ENCODE measurements at places on chromosomes 5 and 9.

DNA sequence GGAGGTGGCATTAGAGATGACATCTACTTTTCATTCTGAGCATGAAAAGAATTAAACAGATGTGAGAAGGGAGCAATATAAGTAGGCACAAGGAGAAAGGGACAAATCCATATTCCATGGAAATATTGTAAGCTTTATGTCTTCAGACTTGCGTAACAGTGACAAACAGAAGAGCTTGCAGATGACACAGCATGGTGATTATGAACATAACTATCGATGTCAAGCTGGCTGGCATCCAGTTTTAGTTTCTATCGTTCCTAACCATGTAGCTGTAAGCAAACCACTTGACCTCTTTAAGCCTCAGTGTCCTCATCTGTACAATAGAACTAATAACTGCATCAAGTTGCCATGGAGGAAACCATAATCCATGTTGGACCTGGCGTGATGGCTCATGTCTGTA, 246.7 kb upstream of the ADRA1B start:
- no peak for DNase-seq

DNA sequence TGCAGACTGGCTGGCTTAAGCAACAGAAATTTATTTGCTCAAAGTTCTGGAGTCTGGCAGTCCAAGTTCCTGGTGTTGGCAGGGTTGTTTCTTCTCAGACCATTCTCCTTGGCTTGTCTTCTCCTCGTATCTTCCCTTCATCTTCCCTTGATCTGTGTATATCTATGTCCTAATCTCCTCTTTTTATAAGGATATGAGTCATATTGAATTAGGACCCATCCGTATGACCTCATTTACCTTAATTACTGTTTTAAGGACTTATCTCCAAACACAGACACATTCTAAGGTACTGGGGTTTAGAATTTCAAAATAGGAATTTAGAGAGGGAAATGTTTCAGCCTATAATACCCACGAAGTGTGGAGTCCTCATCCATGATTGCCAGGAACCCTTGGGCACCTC, 13.1 kb upstream of the LPAR1 start:
- no peak for DNase-seq

GRCh38 chr5:136201870-136202269, 8.9 kb upstream of the SMIM32 start:
- no peak for DNase-seq

DNA sequence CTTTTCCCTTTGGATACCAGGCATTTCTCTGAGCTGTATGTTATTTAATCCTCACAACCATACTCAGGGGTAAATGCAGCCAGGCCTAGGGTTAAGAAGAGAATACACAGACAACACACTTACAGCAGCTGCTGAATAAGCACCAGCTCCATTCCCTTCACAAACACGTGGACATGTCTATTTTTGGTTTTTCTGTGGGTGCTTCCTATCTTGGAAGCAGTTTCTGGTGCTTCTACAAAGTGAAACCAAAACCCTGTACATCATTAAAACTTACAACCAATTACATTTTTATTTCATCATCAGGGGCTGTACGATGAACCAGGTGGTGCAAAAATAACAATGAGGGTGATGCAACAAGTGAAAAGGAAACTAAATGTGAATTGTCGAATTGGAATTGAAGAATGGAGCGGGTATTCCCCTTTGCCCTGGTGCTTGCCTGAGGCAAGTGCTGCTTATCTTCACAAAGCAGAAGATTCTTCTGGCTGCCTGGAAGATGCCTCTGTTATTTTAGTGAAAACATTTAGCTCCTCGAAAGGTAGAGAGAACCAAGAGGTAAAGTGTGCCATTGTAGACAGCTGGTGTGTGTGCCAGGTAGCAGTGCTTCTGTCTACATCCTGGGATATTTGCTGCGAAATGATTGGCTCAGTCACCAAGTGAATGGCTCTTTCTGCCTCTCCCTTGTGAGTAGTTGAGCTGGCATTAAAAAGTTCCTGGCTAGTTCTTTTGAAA, 18.6 kb upstream of the IFNB1 start:
- DNase-seq: no peak

DNA sequence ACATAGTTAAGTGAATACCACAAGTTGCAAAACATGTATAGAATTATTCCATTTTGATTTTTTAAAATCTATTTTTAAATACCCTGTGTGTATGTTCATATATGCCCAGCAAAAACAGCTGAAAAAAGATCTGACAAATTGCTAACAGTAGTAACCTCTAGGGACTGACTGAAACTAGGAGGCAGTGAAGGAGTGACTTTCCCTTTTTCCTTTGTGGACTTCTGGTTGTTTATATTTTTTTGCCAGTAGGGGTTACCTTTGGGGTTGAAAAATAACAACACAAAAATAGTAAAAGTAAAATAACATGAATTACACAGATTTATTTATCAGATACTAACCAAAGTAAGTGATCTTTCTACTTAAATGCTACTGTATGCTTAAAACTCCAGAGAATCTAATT, 2.9 kb downstream of the MEGF9 start:
- no peak for DNase-seq

DNA sequence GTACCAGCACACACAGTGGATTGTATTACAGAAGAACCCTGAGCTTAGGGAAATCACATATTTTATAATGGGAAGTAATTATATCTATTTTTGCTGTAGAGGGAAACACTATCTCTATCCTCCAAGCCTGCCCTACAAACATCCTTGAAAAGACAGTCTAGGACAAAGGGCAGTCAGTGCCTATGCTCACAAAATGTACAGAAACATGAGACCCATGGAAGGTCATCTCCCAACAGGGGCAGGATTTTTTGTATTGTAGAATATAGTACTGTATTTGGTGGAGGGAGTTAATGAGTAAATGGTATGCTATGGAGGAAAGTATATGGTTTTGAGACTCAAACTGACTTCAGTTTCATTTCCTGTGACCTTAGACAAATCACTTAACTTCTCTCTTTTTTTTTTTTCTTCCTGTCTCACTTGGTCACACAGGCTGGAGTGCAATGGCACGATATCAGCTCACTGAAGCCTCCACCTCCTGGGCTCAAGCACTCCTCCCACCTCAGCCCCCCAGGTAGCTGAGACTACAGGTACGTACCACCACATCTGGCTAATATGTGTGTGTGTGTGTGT, 5.8 kb upstream of the RAB14 start:
- DNase-seq: no peak

DNA sequence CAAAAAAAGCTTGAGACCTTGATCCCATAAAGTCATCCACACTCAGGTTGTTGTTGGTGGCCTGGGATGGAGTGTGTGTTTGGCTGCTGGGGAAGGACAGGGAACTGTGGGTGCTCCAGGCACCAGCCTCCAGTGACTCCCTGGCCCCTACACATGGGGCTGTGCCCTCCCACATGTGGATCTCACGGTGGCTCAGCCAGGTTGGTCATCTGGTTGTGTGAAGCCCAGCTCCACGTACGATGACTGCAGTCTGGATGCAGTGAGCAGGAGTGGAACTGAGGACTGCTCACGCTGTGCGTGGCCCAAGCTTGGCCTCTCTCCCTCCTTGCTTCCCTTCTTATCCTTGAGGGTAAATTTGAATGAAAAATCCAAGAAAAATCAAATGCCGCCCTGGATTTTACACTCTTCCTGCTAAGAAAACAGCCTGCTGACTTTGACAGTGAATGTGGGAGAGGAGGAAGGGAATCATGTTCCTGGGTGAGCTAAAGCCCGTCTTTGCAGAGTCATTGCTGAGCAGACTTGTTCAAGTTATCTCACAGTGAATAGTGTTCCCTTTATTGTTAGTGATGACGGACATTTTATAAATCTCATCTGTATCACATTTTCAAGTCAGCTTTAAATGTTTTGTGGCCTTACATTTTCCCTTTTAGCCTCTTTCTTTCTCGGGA, 65.1 kb upstream of the CACNA1B start:
- no peak for DNase-seq

GRCh38 chr9:89690334-89690912, 85.6 kb downstream of the GADD45G start:
- no peak for DNase-seq

GRCh38 chr9:131273146-131273855, 3.0 kb downstream of the FAM78A start:
- no peak for DNase-seq

DNA sequence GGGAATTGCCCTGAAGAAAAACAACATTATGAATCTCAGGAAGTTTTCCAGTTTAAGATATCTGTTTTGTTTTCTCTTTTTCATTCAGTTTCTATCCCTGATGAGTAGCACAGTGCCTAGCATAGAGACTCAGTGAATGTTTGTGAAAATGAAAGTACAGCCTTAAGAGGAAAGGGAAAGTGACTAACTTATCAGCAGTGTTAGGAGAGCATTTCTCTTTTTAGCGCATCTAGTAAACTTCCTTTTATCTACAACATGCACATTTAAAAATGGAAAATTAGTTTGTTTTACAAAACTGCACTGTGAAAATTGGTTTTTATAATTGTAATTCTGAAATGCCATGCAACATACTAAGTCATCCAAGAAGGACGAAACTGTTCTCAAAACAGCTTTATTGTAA, 110.8 kb downstream of the SMARCA2 start:
- DNase-seq: no peak

DNA sequence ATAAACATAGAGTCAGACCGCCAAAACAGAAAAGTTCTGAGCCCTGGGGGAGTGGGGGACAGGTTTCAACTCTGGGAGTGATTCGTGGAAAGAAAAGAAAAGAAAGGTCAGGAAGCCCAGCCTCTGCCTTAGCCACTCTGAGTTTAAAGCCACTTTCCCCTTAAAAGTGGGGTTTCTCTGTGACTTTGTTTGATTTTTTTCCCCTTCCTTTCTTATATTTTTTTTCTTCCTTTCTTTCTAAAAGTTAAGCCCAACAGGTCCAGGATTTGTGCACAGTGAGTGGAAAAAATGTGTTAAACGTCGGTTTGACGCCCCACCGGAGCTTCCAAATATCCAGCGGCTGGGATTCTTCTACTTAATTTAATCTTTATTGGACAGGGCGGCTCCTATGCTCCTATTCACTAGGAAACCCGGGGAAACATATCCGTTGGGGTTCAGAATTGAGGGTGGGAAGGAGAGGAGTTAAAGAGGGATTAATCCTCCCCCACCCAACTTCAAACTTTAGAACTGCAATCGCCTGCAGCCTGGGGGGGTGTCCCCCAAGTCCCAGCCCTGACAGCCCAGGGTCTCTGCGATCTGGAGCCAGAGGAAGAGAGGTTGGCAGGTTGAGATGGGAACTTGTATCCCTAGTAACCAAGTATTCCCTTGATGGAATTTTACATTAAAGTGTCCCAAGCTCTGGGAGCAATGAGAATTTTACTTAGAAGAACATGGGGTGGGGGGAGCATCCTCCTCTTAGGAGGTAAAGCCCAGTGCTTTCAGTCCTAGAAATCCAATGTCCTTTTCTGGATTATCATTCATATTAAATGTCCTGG, 6.3 kb downstream of the NR2F1-AS1 start:
- no peak for DNase-seq

- no peak for DNase-seq
These were observed 617.2 kb downstream of the NR2F1-AS1 start for GRCh38 chr5:92963800-92964199.

GRCh38 chr5:132300577-132301343, 6.6 kb downstream of the SLC22A4 start:
- no peak for DNase-seq

GRCh38 chr5:172939071-172939470, 20.2 kb upstream of the RPL26L1 start:
- peak; percentile 34 for DNase-seq

- DNase-seq: peak; percentile 11
These were observed 29.0 kb upstream of the ANKRD33B start for GRCh38 chr5:10534561-10535530.

DNA sequence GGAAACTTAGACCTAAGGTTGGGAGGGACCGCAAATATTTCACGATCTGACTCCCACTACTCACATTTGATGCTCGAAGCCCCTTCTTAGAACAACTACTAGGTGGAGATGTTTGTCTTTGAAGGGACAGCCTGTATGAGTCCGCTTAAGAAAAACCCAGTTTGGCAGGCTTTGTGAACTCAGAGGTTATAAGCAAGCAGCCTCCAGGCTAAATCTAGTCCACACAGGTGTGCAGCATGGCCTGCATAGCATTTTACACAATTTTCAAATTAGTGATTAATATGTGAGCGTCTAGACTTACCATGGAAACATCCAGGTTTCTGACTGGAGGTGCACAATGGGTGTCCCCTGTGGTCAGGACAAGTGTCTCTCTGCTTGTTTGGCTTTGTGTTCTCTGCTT, 127.1 kb downstream of the KIF4B start:
- DNase-seq: no peak

DNA sequence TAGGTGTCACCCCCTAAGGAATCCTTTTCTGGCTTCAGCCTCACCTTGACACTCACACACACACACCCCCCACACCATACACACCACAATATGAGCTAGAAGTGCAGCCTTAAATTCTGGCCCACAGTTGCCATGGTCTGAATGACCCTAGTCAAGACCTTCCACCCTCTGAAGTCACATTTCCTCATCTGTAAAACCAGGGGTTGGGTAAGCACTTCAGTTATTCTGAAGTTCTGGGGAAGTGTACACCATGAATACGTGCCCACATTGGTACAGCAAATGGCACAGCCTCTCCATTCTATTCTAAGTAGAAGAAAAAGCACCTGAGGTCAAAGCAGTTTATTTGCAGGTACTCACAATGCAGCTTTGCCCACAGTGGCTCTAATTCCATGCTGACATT, 372.8 kb upstream of the KLF4 start:
- no peak for DNase-seq

GRCh38 chr5:76606701-76607100, 16.5 kb downstream of the F2RL2 start:
- no peak for DNase-seq

GRCh38 chr9:131622523-131622922, 77.2 kb downstream of the PRRT1B start:
- DNase-seq: no peak

- no peak for DNase-seq
These were observed 47.4 kb downstream of the RNF180 start for GRCh38 chr5:64213011-64213410.

DNA sequence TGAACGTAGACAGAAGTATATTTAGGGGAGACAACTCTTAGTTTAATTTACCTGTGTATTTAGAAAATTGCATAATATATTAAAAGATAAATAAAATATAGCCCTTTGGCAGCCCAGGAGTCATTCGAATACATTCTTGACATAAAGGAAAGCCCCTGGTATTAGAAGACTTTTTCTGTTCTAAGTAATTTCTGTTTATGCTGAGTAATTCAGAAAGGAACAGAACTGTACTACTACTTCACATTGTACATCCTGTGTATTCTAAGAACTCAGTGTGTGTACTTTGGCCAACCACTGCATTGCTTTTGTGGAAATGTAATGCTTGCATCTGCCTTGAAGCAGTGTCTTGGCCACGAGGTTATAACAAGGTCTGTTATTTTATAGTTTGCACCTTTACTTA, 136.4 kb downstream of the KDM4C start:
- no peak for DNase-seq

- no peak for DNase-seq
These were observed 55.3 kb downstream of the ZNF366 start for GRCh38 chr5:72451741-72452505.

GRCh38 chr5:132595624-132596023, 38.8 kb downstream of the RAD50 start:
- DNase-seq: no peak

All from NCI-H345 (cell line).